ENCODE measurements at places on chromosomes 6 and 20.
A peak's percentile ranks its signal among the peaks of the same experiment; 100 is the strongest.

- DNase-seq, result no peak
Measured at GRCh38 chr20:61112515-61112914, 139.5 kb upstream of the CDH4 start.

- no peak for DNase-seq
Measured at GRCh38 chr6:122400121-122400450, 634 bp downstream of the HSF2 start.

GRCh38 chr6:144377586-144378210, 92.6 kb downstream of the UTRN start:
- DNase-seq, result no peak

GRCh38 chr6:41712651-41713103, 22.7 kb downstream of the TFEB start:
- DNase-seq, result no peak

DNA sequence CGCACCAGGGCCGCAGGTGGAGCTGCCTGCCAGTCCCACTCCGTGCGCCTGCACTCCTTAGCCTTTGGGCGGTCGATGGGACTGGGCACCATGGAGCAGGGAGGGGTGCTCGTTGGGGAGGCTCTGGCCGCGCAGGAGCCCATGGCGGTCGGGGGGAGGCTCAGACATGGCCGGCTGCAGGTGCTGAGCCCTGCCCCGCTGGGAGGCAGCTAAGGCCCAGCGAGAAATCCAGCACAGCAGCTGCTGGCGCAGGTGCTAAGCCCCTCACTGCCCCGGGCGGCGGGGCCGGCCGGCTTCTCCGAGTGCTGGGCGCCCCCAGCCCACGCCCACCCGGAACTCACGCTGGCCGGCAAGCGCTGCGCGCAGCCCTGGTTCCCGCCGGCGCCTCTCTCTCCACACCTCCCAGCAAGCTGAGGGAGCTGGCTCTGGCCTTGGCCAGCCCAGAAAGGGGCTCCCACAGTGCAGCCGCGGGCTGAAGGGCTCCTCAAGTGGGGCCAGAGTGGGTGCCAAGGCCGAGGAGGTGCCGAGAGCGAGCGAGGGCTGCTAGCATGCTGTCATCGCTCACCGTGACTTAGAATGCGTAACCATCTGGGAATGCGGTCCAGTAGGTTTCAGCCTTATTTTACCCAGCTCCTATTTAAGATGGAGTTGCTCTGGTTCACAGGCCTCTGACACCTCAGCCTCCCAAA, 77.3 kb downstream of the C6orf52 start:
- DNase-seq, result no peak

GRCh38 chr6:151160929-151161757, 78.6 kb upstream of the AKAP12 start:
- DNase-seq, result no peak

DNA sequence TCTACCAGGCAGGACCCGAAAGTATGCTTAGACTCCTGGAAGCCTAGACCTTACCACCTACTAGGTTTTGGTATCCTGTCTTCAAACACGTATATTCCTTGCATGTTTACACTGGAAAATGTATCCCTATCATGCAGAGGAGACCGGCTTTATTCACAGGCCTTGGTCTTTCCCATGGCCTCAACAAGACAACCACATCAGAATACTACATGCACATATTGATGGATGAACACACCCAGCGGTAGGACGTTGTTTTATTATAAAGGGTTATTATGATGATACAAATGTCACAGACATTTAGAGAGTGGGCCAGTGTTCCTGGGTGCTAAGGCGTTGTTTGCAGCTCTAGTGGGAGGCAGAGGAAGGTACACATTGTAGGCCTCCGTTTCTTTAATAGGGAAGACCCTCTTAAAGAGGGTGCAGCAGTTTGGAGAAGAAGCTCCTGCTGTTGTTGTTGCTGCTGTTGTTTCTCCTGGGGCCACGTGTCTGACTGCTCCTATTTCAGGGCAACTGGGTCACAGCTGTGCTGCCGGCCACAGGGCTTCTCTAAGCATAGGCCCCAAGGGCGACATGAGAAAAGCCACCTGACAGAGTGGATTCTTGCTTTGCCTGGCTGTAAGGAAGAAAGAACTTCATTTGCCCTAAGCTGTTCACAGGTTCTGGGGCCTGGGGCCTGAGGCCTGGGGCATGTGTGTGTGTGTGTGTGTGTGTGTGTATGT, 98.3 kb upstream of the SASH1 start:
- DNase-seq, result no peak

DNA sequence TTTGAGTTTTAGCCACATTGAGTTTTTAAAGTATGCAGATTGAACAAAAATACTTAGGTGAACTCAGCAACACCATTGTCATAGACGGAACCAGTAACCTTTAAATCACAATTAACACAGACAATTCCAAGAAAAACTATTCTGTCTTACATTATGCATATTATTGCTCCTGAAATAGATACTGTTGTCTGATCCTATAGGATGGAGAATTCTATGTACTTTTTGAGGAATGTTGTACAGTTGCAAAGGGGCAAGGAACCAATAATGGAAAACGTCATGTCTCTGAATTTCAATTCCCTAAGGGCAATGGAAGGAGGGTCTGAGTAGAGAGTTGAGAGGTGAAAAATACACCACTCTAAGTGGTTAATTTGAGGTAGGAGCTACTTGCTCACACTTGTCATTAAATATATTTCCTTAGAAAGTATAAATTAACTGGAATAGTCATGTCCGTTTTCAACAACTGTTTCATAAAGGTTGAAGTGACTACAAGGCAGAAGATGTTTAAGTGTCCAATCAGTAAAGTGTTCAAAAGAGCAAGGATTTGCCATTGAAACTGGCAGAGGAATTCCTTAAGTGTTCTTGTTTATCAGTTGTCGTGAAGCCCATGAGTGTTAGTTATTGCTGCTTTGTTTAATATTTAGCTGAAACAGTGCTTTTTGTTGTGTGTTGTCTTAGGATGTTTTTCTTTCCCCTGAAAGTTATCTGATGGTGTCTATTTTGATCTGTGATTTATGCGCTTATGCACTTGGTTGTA, 1.3 kb downstream of the NKAIN2 start:
- no peak for DNase-seq

DNA sequence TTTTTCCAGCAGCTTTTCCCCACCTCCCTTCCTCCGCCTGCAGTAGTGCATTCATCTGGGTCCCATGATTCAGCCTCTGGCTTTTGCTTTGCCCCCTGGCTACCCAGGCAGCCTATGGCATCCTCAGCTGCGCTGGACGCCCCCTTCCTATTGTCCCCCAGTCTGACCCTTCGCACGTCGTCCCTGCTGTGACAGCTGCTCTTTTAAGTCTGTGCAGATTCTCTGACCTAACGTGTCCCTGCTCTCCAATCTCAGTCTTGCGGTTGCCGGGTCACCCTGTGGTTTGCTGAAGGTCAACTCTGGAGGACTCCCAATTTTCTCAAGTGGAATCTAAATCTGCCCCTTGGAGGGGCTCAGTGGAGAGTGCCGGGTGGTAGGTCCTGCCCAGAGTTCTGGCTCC, 294.3 kb downstream of the CDC5L start:
- DNase-seq, result no peak

DNA sequence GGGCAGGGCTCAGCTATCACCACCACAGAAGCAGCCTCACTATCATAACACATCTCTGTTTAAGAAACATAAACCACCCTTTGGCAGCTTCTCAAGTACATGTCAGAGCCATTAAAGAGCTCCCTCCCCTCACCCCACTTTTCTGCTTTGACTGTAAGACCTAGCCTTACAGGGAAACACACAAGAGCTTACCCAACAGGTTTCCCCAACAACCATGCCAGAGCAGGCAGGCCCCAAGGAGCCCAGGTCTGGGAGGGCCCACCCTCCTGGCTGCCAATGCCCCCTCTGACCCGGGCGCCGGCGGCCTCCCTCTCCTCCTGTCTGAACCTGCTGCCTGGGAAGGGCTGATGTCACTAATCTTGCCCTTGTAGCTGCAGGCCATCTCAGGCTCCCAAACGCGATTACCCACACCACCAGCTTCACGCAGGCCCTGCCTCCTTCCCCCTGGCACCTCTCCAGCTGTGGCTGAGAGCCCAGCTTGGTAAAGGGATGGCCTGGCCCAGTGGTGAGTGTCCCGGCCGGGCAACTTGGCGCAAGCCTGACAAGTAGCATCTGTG, 402.0 kb downstream of the MAFB start:
- no peak for DNase-seq

DNA sequence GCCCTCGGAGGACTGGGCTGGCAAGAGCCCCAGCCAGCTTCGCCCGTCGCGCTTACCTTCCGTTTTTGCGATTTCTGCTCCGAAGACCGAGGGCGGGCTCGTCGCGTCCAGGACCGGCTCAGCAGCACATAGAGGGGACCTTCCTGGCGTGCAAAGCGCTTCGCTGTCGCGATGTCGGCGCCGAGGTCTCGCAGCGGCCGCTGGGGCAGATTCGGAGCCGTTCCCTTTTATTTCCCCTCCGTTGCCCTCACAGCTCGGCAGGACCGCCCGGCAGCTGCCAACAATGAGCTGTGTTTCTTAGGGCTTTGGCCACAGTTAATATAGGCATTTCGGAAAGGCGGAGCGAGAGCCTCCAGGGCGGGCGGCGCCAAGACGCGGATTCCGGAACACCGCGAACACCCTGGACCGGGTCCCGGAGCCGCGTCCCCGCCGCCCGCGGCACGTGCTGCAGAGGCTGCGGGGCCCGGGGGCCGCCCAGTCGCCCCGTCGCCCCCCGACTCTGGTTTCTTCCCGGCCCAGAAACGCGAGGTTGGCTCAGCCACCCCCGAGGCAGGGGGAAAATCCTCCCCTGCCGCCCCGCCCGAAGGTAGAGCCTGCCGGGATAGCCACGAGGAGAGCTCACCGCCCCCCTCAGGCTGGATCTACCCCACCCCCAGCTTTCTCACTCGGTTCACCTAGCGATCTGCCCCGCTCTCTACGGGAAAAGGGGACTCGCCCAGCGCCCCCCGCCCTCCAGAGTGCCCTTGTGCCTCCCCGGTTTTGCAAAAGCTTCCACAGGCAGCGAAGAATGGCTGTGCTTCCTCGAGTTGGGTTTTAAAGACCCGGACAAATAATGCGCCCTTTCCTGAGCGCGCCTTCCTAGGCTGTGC, at the start of gene CITED2:
Gene CITED2 (minus strand): TSS at position 292 of the 869 bp plus-strand sequence. CDS start 704 bp downstream, outside the sequence.
- DNase-seq, result peak; percentile 80

GRCh38 chr6:13825871-13826270, 11.5 kb upstream of the MCUR1 start:
- DNase-seq, result no peak

DNA sequence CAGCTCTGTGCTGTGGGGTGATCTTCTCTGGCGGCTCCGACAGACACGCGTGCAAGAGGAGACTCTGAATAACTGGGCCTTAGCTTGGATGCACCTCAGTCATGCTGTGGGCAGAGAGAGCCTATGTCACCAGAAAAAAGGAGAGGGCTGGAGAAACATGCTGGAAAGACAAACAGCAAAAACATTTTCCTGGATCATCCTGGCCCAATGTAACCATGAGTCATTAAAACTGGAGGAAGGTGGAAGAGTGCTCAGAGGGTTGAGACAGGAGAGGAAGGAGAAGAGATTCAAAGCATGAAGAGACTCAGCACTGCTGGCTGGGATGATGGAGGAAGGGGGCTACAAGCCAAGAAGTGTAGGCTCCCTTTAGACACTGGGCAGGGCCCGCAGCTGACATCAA, 292.0 kb downstream of the CDH26 start:
- DNase-seq, result no peak

DNA sequence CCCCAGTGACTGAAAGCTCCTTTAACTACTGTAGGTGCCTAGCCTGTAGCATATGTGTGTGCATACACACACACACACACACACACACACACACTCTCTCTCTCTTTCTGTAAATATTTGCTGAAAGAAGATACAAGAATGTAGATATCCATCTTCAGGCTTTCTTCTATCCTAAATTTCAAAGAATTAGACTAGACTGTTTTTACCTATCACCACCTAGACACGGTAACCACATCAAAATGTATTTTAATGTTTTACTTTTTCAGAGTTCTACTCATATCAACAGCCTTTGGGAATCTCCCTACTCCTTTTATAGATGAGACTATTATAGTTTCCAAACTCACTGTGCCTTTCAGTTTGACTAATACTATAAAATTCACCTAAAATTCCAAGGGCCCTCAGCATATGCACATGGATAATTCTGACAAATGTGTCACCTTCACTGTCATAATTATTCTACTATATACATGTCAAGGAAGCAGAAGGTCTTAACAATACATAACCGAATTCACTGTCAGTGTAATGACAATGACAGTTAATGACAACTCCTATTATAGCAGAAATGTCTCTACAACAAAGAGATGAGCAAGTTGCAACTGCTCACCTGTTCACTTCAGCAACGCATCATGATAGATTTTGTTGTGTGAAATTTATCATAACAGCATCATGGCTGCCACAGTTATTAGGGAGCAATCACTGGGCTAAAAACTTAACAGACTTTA, 236.5 kb downstream of the GMPR start:
- no peak for DNase-seq

DNA sequence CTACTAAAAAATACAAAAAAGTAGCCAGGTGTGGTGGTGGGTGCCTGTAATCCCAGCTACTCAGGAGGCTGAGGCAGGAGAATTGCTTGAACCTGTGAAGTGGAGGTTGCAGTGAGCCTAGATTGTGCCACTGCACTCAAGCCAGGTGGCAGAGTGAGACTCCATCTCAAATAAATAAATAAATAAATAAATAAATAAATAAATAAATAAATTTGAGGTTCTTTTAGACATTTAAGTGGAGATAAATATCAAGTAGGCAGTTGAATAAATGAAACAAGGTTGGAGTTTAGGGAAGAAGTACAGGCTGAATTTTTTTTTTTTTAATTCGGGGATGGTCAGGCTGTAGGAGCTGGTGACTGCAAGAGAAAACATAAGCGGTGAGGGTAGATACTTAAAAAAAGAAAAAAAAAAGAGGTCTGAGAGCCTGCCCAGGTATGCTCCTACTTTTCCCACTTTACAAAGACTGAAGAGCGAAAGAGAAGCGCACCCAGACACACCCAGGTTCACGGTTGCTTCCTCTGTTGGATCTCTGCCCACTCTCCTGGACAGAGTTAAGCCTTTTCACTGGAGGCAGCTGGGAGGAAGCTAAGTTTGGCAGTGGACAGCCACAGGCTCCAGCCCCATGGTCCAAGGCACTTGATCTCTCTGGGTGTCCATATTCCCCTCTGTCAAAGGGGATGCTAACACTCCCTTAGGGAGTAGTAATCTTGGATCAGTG, 100.9 kb upstream of the PRDM1 start:
- DNase-seq, result no peak

DNA sequence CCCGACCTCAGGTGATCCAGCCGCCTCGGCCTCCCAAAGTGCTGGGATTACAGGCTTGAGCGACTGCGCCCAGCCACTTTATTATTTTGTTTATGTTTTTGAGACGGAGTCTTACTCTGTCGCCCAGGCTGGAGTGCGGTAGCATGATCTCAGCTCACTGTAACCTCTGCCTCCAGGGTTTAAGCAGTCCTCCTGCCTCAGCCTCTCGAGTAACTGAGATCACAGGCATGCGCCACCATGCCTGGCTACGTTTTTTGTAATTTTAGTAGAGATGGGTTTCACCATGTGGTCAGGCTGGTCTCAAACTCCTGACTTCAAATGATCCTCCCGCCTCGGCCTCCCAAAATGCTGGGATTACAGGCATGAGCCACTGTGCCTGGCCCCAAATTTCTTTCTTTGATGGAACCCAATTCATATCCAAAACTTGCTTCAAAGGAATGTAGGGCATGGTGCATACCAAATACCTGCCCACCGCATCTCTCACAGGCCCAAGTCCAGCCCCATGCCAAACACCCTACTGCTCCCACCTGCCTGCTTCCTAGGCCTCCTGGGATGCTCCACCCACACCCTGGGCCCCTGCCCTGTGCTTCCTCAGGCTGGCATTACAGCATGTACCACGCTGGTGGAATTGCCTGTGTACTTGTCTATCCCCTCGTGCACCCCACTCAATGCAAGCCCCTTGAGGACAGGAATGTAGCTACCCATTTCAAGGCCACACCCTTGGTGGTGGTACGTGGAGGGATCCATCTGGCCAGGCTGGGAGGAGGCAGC, 4.9 kb upstream of the HMGA1 start:
- no peak for DNase-seq
